ENCODE measurements at places on chromosomes 3 and 15.
A peak's percentile ranks its signal among the peaks of the same experiment; 100 is the strongest.

- peak; percentile 88 for DNase-seq
Measured at GRCh38 chr3:184261270-184261853, at the start of gene CAMK2N2. TSS of gene CAMK2N2 (minus strand) at chr3:184261553. CDS start at chr3:184261285, 268 bp downstream.

GRCh38 chr3:16667633-16668032, 62.4 kb upstream of the DAZL start:
- no peak for DNase-seq

GRCh38 chr15:95511671-95512070, 818.8 kb upstream of the NR2F2 start:
- DNase-seq, result no peak

DNA sequence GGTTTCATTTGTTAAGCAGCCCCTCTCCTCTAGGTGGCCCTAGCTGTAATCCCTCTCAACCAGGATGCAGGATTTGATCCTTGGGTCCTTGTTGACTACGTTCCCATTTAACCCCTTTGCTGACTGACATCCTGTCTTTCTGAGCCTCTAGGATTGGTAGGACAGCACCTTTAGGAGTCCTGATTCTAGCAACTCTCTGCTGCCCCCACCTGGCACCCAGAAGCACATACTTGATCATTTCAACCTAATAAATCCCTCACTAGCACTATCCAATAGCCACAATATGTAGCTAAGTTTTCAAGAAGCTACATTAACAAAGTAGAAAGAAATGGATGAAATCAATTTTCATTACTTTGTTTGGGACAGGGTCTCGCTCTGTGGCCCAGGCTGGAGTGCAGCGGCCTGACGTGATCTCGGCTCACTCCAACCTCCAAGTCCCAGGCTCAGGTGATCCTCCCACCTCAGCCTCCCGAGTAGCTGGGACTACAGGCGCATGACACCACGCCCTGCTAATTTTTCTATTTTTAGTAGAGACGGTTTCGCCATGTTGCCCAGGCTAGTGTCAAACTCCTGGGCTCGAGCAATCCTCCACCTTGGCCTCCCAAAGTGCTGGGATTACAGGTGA, 28.3 kb downstream of the RSL24D1 start:
- DNase-seq, result peak; percentile 40

- no peak for DNase-seq
Measured at GRCh38 chr3:58129041-58129770, 81.6 kb downstream of the DNASE1L3 start.

DNA sequence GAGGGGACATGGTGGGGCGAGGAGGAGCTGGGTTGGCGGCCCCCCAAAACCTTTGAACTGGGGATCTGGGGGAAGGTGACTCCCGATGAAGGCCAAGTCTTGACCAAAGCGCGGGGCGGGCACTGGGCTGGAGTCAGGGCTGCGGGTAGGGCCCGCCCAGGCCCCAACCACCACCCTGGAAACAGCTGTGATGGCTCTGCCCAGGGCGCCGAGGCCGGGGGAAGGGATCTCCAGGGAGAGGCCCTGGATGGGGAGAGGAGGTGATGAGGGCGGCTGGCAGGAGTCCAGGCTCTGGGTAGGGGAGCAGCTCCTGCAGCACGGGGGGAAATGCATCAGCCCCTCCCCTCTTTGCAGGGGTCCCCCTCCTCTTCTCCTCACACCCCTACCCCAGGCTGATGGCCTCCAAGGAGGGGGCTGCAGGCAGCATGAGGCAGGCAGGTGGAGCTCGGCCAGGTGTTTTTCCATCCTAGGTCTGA, 5.9 kb upstream of the C15orf39 start:
- DNase-seq, result no peak

DNA sequence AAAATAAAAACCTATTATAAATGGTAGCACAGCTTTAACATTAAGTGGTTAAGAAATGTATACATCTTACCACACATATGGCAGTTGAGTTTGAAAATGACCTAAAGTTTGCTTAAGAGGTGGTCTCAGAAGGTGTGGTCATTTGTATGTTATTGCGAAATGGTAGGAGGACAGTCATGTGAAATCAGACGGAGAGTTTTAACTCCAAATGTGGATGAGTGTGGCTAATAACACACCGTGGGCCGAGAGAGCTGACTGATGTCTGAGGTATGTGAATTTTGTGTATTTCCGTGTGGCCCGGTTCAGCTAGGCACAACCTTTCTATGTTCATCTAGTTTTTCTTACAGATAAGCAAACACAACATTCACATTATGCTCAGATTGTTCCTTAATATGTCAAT, 71.9 kb downstream of the ARNT2 start:
- no peak for DNase-seq

- DNase-seq, result no peak
Measured at GRCh38 chr3:98326105-98326893, 27.4 kb upstream of the OR5K4 start.

DNA sequence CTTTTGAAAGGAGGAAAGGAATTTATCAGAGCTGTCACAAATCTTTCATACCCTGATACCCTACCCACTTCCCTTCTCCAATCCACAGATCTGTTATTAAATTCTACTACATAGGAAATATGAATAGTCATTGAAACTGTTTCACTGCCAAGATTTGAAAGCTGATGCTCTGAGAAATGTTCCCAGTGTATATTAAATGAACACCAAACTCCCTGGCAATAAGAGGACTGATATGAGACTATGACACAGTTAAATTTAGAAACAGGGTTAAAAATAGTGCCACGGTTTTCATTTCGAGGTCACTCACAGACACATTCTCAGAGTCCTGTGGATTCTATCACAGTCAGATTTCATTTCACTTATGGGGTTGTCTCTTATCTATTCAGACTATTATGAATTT, 27.2 kb upstream of the GBE1 start:
- DNase-seq, result no peak

DNA sequence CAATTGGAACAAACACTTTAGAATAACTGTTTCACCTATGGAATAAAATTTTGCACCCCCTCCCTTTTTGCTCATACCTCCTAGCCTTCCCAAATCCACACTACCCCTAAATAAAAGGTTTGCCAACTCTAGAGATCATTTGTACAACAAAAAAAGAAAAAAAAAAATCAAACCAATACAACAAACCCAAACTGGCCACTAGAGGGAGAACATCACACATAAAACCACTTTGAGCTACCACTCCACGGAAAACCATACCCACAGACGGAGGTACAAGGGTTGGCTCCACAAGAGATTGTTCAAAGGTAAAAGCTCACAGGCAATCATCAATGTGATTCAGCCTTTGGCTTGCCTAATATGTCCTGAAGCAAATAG, 47.6 kb downstream of the SETMAR start:
- DNase-seq, result peak; percentile 60

Data from GM19239 (cell line).